ENCODE measurements at places on chromosomes 11 and 22.
A peak's percentile ranks its signal among the peaks of the same experiment; 100 is the strongest.

DNA sequence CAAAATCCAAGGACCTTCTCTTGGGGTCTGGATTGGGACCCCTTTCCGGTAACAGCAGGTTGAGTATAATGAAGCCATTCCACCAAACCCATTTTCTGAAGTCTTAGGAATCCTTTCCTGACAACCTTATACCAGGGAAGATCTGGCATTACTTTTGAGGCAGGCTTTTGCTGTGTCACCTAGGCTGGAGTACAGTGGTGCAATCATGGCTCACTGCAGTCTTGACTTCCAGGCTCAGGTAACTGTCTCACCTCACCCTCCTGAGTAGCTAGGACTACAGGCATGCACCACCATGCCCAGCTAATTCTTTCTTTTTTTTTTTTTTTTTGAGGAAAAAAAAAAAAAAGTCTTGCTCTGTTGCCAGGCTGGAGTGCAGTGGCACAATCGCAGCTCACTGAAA, 55.8 kb upstream of the TREH start:
- DNase-seq, result no peak

GRCh38 chr11:31059529-31059928, 310.0 kb downstream of the DCDC1 start:
- DNase-seq, result no peak

DNA sequence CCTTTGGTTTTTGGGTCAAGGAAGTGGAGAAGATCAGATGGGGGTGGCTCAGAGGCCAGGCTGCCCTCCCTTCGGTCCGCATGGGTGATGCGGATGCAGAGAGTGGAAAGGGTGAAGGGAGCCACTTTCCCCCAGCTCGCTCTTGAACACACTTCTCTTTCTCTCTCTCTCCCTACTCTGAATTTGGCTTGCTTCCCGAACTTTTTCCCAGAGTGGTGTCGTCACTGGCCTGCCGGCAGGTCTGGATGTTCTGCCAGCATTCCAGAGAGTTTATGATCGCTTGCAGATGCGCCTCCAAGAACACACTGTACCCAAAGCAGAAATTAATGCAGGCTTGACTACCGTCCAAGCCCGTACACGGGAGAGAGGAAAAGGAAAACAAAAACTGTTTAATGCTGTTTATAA, 103.2 kb downstream of the ZBTB16 start:
- peak; percentile 93 for DNase-seq

DNA sequence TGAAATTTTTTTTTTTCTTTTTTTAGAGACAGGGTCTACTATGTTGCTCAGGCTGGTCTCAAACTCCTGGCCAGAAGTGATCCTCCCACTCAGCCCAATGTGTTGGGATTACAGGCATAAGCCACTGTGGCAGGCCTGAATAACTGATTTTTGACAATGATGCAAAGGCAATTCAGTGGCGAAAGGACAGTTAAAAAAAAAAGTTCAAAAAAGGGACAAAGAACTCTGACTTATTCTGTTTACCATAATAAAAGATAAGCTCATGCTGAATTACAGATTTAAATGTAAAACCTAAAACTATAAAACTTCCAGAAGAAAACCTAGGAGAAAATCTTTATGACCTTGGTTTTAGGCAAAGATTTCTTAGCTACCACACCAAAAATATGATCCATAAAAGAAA, 48.9 kb downstream of the ATG16L2 start:
- DNase-seq, result no peak

DNA sequence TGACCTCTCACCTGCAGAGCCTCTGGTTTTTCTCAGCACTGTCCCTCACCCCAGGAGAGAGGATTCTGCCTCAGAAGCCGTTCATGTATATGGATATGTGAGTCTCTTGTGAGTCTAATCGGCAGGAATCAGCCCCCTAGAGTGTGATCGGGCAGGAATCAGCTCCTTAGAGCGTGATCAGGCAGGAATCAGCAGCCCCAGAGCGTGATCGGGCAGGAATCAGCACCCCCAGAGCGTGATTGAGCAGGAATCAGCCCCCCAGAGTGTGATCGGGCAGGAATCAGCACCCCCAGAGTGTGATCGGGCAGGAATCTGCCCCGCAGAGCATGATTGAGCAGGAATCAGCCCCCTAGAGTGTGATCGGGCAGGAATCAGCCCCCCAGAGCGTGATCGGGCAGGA, 80.0 kb upstream of the EIF3D start:
- DNase-seq, result no peak

DNA sequence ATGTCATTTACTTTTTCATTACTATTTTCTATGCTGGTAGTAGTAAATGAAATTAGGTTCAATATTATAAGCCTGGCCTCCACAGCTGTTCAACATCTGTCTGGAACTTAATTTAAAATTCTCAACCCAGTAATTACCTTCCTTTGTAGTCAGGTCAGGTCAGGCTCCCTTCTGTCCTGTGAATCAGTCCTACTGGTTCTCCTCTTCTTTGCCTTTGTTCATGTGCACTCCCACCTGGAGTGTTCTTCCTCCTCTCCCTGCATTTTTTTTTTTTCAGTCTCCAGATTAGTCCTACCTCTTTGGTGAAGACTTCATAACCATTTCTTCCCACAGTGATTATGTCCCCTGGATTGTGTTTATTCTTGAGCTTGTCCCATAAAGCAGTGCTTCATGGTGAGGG, 67.9 kb downstream of the DKK3 start:
- no peak for DNase-seq

DNA sequence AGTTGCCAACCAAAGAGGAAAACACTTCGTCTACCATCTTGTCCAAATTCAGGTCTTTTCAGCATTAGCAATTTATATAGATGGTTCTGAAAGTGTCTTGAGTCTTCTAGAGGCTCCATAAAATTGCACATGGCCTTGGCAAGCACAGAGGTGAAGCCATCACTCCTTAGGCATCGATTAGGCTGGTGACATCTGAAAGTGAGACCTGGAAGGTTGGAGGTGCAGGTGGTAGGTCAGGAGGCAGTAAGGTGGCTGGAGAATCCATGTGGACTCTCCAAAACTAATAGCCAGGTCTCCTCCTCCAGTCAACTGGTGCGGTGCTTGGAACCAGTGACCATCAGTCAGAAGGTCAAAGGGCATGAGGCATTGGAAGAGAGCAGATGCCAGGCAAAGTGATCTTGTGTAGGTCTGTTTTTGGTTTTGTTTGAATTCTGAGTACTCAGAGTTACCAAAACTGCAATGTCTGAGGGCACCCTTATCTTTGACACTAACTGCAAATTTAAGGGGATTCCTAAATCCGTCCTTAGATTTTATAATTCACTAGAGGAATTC, 6.6 kb upstream of the APOL2 start:
- DNase-seq, result no peak

DNA sequence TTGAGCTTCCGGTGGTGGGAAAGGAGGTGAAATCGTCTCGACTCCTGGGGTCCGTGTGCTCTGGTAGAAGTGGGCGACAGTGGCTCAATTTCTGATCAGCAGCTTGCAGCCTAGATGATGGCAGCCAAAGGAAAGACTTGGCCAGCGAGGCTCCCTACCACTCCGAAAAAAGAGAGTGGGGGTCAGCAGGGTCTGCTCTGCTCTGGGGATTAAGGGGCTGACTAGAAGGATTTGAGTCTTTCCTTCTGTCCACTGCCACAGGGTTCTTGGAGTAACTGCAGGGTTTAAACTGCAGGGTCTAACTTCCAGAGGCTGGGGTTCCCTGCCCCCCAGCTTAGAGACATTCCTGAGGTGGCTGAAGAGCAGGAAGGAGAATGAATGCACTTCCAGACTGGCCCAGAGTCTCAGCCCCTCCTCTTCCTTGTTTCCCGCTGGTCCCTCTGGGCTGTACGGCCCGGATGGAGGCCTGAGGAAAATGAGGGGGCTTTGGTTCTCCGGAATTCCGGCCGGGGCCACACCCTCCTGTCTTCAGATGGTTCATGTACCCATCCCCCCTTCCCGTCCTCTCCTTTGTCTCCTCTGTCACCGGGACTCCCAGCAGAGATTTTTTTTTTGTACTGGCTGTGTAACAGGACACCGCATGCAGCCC, 907 bp downstream of the SERPINH1 start:
- no peak for DNase-seq

DNA sequence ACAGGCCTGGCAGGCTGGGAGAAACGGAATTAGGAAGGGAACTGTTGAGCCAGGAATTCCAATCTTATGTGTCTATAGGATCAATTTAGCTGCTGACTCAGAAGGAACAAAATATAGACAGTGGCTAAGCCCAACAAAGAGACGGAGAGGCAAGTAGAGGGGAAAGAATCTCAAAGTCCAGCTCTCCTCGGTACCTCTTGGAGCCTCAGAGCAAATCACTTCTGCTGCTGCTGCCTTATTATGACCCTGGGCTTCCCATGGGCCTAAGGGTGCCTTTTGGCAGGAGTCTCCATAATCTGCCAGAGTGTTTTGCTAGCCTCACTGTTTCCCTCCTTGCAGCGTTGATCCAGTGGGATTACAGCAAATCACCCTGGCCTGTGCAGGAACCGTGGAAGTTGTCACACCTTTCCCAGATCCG, 31.7 kb downstream of the PAX6 start:
- no peak for DNase-seq

GRCh38 chr11:92322225-92322624, 97.6 kb downstream of the FAT3 start:
- no peak for DNase-seq

GRCh38 chr11:22898036-22898435, 37.8 kb upstream of the CCDC179 start:
- no peak for DNase-seq

GRCh38 chr11:44944181-44944852, 6.4 kb downstream of the TP53I11 start:
- no peak for DNase-seq
